Sigmoid colon (tissue), 7 donors: ENCODE measurements at places on chromosomes 7 and 10. TPM values are rescaled to one million over a fixed set of nuclear protein-coding genes. Genes with fewer than 3 reads are reported as not detected.

DNA sequence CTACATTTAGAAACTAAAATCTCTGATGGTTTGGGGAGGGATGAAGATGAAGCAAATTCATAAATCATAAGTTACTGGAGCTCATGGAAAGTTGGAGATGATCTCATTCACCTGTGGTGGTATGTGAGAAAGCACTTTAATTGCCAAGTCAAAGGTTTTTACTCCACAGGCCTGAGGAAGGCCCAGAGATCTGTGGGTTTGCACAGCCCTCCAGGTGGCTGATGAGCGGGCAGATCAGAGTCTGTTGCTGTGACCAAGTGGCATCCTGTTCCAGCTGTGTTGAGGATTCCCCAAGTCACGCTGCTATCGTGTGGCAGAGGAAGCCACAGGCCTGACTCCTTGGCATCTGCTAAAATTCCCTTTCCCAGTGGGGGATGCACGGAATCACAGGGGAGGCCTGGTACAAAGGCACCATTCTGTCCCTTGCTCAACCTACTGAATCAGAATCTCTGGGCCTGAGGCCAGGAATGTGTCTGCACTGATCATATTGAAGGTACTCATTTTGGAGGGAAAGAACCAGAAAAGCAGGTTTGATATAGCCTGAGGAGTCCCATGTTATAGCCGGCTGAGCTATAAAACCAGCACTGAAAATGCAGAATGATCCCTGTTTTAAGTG, 19.7 kb upstream of the DDC start:
- H3K27me3 ChIP-seq, result no peaks in the 10 kb centered on the region
- H3K36me3 ChIP-seq, result no peaks in the 10 kb centered on the region
- no peak overlapping the region for H3K4me3 ChIP-seq

GRCh38 chr10:131641231-131641630, 259.6 kb upstream of the PPP2R2D start:
- H3K4me1 ChIP-seq, result no peaks in the 10 kb centered on the region
- no peaks in the 10 kb centered on the region for H3K36me3 ChIP-seq
- DNase-seq, result no peak

DNA sequence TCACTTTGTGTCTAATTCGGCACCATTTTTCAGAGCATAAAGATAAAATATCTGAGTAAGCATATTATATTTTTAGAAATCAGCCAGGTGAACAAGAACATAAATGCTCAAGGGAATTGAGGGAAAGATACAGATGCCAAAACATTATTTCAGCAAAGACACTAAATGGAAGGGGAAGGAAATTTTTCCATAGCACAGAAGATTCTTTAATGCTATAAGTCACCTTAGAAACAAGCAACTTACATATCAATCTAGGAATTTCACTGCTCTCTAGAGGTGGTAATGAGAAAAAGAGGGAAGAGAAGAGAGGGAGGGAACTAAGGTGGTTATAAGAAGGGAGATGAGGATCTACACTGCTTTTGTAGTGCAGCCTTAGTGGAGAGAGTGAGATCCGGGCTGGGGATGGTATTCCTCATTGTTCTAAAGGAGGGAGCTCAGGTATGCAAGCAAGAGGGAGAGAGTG, 20.4 kb downstream of the ZNF365 start:
- no peak for DNase-seq
- H3K36me3 ChIP-seq, result no peaks in the 10 kb centered on the region
- H3K27me3 ChIP-seq, result no peaks in the 10 kb centered on the region

DNA sequence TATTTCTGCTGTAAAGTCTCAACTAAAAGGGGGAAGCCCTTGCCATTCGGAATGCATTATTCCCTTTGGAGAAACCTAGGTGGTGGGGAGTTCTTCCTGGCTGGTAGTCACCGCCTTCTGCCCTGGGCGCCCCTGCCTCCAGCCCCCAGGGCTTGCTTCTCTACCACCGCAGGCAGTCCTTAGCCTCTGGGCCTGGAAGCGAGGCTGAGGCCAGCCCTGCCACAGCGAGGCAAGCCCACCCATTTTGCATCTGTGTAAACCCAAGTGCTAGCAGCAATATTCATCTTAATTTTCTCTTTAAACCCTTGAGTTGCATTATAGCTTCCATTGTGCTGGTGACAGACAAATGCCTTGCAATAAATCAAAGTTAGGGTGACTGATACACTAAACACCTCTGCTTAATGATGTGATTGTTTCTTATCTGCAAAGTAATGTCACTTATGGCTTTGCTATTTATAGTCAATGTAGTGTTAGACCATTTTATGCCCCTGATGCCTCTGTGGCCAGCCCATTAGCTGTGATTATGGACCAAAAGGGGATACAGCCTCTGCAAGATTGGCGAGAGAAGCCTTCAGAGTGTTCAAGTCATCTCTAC, 26.2 kb upstream of the MGMT start:
- no peak for DNase-seq
- no peaks in the 10 kb centered on the region for H3K4me1 ChIP-seq
- H3K36me3 ChIP-seq, result no peaks in the 10 kb centered on the region
- no peaks in the 10 kb centered on the region for H3K27me3 ChIP-seq

DNA sequence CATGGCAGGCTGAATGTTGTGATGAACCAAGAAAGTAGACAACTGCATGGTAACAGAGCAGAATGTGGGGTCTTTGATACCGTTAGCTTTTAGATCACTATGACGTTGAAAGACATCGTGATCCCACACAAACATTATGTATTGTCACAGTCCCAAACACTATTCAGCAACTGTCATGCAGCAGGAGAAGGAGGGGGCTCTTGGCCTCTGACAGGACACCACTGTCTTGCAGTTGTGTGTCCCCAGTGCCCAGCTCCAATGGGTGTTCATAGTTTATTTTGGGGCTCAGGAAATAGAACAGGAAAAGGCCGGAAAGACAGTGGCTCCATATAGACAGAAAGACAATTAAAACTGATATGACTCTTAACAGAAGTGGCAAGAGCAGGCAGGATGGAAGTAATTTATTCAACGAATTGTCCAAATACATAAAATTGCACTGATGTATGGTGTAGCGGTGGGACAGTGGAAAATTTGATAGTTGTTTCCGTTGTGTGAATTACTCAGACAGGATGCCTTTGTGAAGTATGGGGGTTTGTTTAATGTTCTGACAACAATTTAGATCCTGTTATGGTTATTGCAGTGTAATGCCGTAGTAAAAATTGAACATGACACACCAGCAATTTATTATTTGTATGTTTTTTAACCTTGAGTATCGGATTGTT, 292.0 kb downstream of the LRMDA start:
- no peak overlapping the region for H3K27ac ChIP-seq
- H3K4me3 ChIP-seq, result no peak overlapping the region
- H3K4me1 ChIP-seq, result no peaks in the 10 kb centered on the region
- no peak for DNase-seq
- no peaks in the 10 kb centered on the region for H3K27me3 ChIP-seq

DNA sequence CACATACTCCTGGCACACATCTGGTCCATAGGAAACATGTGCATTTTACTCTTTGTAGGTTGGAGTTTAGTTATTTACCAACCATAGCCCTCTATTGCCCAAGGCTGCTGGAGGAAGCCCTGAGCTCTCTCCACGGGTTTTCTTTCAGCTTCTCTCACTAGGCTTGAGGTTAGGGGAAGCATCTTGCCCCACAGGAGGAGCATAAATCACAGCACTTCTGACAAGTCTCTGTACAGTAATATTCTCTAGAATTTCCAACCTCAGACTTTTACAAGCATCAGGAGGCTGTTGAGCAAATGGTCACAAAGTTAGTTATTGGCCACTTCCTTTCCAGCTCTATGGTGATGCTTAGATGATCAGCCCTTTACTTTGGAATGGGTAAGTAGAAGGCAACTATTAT, 122.9 kb upstream of the GLI3 start:
- no peak for DNase-seq
- no peaks in the 10 kb centered on the region for H3K36me3 ChIP-seq
- no peaks in the 10 kb centered on the region for H3K4me1 ChIP-seq
- H3K27ac ChIP-seq, result no peak overlapping the region

DNA sequence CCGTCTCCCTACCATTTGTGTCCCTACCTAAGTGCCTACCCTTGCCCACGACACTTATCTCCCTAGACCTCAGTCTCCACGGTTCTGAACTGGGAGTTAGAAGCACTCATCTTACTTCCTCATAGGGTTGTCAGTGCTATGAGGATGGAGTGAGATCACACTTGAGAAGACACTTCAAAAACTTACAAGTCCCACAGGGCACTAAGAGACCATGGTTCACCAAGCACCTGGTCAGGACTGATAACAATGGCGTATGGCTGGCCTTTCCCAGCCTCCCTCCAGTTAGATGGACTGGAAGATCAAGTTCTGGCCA, 43.2 kb downstream of the KCNMA1 start:
- no peaks in the 10 kb centered on the region for H3K27me3 ChIP-seq
- H3K27ac ChIP-seq, result peak overlapping the region; percentile 87
- H3K36me3 ChIP-seq, result no peaks in the 10 kb centered on the region
- H3K4me1 ChIP-seq, result peaks cover 82% of the 10 kb centered on the region
- DNase-seq, result no peak
- H3K4me3 ChIP-seq, result no peak overlapping the region

DNA sequence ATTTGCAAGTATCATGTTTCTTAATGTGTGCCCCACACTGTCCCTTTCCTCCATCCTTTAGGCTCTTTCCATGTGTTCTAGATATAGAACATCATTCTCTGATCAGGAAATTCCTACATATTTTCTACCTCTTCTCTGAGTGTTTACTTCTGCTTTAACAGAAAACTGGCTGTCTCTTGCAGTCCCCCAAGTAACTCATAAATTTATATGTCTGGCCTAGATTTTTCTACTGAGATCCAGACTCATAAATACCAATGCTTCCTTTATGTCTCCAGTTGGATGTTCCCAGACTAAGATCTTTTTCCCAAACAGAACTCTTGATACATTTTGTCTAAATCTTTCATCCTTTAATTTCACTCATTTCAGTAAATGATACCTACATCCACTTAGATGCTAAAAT, 181.8 kb downstream of the CDK14 start:
- H3K36me3 ChIP-seq, result no peaks in the 10 kb centered on the region
- H3K4me3 ChIP-seq, result no peak overlapping the region
- no peaks in the 10 kb centered on the region for H3K27me3 ChIP-seq
- no peak for DNase-seq

- DNase-seq, result no peak
- H3K4me3 ChIP-seq, result peak overlapping the region; percentile 45
- no peaks in the 10 kb centered on the region for H3K27me3 ChIP-seq
- no peaks in the 10 kb centered on the region for H3K36me3 ChIP-seq
- peak overlapping the region; percentile 90 for H3K27ac ChIP-seq
These were observed 523 bp downstream of the AQP1 start for GRCh38 chr7:30912021-30912730.

DNA sequence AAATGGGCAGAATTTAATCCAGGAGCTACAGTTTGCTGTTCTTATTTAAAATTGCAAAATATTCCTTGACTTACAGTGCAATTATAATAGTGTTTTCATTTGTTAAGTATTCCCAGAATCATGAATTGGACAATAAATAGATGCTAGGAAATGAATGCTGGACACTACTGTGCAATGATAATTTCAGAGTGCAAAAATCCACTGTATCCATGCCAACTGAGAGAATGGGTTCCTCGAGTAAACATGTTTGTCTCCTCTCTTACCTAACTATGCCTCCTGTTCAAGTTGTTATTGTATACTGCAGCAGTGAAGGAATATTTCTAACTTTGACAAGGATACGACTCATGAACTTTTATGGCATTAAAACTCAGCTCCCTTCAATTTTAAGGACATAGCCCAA, 1396.3 kb downstream of the GATA3 start:
- no peak overlapping the region for H3K27ac ChIP-seq
- H3K36me3 ChIP-seq, result no peaks in the 10 kb centered on the region
- no peak overlapping the region for H3K4me3 ChIP-seq
- H3K27me3 ChIP-seq, result no peaks in the 10 kb centered on the region
- DNase-seq, result no peak
- no peaks in the 10 kb centered on the region for H3K4me1 ChIP-seq

DNA sequence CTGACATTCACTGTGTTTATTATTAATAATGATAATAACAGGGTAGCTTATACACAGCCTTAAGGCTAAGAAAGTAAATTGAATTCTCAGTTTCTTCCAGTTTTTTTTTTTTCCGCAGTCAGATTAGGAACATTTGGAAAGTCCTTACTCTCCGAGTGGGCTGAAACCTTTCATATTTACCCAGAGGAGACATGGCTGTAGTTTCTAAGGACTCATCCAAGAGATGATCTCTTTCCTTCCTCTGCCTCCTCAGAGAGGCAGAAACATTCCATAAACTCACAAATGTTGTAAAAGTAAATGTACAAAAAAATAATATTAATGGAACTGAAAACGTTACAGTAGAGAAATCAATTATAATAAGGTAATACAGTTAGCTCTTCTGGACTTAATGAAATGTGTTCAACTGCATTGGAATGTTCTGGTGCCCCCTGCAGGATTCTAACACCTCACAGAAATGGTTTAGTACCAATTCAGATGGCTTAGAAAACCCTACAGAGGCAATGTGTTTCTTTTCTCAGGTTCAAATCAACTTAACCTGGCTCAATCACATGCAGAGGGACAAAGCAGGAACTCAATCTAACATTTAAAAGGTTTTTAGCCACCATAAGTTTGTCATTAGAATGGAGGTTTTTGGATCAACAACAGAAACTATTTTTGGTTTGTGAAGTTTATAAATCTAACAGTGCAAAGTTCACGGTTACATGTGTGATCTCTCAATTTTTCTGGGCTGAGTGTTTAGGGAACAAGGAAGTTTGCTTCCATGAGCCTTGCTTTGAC, 71.7 kb downstream of the ICA1 start:
- H3K36me3 ChIP-seq, result no peaks in the 10 kb centered on the region
- DNase-seq, result no peak
- no peak overlapping the region for H3K27ac ChIP-seq
- peaks cover 21% of the 10 kb centered on the region for H3K4me1 ChIP-seq
- no peak overlapping the region for H3K4me3 ChIP-seq
- H3K27me3 ChIP-seq, result no peaks in the 10 kb centered on the region

DNA sequence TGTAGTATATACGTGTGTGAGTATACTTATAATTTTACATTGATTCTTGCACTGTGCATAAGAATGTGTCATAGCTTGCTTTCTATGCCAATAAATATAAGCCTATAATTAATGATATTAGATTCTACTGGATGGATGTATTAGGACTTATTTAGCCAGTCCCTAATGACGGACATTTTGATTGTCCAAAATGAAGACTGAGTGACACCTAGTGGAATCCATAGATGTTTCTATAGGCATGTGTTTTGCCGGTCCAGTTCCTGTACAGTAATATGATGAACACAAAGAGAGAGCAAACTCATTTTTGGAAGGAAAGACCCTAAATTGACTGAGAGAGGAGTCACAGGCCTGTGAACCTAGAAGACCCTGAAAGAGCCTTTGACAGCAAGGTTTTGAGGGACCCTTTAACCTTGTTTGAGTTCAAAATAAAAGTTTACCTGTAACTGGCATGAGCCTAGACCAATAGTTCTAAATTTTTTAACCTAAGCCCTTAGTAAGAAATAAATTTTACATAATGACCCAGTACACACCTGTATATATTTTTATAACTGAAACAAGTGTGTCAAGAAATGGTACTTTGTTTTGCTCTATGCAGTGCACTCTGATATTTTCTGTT, 42.4 kb upstream of the AGBL3 start:
- H3K27ac ChIP-seq, result peak overlapping the region; percentile 25
- DNase-seq, result no peak
- H3K36me3 ChIP-seq, result peaks cover 39% of the 10 kb centered on the region
- H3K27me3 ChIP-seq, result no peaks in the 10 kb centered on the region
- no peak overlapping the region for H3K4me3 ChIP-seq

The PSMG3 gene
- total RNA-seq, result 38.2 TPM

The AKR1C8 gene
- not detected for total RNA-seq

The LHFPL3 gene
- not detected for total RNA-seq

The EVX1 gene
- not detected for total RNA-seq
